ENCODE measurements at places on chromosomes 3 and 15.

GRCh38 chr3:191158247-191158646 lies 40.8 kb upstream of the OSTN start:
- no peak for DNase-seq

DNA sequence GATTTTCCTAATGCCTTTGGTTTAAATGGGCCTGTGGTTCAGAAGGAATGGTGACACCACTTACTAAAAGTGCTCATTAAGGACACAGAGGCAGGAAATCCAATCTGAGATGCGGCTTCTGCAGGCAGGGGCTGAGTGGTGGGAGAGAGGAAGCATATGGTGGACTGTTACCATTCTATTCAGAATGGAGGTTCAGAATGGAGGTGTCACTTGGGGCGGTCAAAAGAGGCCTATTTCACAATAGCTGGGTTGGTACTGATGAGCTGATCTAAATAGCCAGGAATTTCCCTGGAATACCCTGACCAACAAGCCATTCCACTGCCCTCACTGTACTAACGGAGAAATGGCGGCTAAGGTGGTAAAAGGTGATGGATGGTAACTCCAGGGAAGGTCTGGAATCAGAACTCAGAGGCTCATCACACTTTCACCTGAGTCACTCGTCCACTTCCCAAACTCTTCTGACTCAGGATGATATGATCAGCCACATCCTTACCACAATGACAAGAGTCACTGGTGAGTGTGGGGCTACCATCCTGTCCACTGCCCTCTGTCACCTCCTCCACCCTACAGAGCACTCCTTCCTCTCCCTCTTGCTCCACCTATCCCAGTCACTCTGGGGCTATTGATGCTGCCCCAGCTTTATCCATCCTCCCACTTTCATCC lies 15.7 kb downstream of the RFT1 start:
- no peak for DNase-seq

- no peak for DNase-seq
Observed at GRCh38 chr3:73552700-73553099, 72.0 kb downstream of the PDZRN3 start.

DNA sequence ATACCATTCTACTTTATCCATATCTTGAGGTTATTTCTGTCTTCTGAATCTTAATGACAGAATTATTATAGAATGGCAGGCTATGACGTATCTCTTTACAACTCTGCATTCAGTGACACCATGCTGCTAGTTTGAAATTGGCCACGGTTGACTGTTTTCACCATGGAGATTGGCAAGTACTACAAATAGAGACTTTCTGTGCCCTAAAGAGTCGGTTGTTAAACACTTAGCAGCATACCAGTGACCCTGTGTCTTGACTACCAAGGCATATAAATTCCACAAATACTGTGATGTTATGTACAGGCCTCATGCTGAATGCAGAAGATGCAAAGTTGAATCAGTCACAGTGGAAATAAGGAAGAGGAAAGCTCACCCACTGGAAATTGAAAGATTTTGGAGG lies 67.0 kb upstream of the CADPS start:
- no peak for DNase-seq

DNA sequence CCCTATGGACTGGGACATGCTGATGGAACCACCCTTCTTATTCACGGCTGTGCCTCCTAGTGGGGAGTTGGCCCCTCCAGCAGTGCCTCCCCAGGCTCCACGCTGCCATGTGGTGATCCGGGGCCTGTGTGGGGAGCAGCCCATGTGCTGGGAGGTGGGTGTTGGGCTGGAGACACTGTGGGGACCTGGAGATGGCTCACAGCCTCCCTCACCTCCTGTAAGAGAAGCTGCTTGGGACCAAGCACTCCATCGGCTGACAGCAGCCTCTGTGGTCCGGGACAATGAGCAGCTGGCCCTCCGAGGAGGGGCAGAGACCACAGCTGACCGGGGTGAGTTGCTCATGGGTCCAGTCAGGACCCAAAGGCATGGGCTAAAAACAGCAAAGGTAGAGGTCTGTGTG lies 9.1 kb downstream of the ALG3 start:
- no peak for DNase-seq
